Uterine smooth muscle cell (primary cell): ENCODE measurements at places on chromosomes 3 and 15. TPM values are rescaled to one million over a fixed set of nuclear protein-coding genes. Genes with fewer than 3 reads are reported as not detected.

Gene FMN1
- 5.5 and 11.0 TPM in 2 replicates for total RNA-seq

Gene FSTL1
- total RNA-seq: 588 and 921 TPM in 2 replicates

Gene CLRN1
- not detected in 2 replicates for total RNA-seq

Gene RARB
- 26.4 and 44.8 TPM in 2 replicates for total RNA-seq

Gene GPR149
- not detected in 2 replicates for total RNA-seq
